Globus pallidus (tissue), 1 donor: ENCODE measurements at places on chromosomes 3 and 15.
A peak's percentile ranks its signal among the peaks of the same experiment; 100 is the strongest.

- no peak for DNase-seq
Observed at GRCh38 chr3:48584836-48585235, 10.3 kb downstream of the COL7A1 start.

GRCh38 chr3:183519891-183520290 is 35.6 kb downstream of the KLHL6 start:
- DNase-seq = no peak

DNA sequence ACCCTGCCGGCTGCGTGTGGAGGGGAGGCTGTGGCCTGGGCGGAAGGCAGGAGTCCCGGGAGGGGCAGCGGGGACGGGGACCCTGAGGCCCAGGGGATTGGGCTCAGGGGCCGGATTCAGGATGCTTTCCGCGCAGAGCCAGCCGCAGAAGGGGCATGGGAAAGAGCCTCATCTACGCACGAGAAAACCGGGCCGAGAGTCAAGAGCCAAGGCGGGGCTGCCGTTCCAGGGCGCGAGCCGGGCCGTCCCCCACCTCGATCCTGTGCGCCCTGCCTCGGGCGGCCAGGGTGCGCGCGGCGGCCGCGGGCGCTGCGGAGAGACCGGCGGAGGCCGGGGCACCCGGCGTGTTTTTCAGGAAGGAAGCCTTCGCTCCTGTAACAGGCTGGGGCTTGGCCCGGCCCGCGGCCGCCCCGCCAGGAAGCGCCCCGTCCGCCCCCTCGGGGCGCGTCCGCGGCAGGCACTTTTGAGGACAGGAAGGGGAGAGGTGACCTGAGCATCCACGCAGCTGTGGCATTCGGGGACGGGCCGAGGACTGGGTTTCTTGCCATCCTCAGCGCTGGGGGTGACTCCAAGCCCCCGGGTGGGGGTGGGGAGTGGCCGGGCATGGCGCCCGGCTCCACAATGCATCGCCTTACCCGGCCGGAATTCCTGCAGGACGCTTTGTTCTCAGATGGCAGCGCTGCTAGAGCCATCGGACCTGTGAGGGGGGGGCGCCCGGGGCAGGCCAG is 62.3 kb upstream of the GATA2 start:
- no peak for DNase-seq

GRCh38 chr3:130386604-130387263 is 41.3 kb downstream of the COL6A5 start:
- DNase-seq = no peak

GRCh38 chr3:178507507-178508442 is 28.5 kb upstream of the KCNMB2 start:
- DNase-seq = no peak

DNA sequence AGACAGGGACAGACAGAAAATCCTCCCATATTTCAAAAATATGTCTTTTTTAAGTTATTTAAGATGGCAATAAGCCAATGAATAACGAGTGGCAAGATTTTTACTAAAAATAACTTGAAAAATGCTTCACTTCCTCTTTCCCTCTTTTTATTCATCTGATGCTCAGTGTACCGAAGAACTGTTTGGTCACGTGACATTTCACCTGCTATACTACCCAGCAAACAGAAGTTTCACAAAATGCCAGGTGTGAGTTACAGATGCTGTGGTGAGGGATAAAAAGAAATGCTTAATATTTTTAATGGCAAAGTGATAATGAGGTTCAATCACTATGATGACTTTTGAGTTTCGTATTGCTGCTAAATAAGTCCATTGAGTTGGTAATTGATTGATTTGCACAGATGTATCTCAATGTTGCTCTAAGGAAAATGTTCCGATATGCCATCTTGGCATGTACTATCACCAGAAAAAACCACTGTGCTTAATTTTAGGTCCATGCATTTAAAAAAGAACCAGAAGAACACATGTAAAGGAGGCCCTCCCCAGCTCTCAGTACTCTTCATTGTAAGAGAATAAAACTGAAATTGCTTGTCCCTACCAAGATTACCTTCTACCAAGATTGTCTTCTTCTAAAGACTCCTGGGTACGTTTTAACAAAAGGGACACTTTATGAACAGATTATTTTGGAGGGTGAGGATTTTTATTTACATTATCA is 26.0 kb upstream of the SEC62 start:
- no peak for DNase-seq

DNA sequence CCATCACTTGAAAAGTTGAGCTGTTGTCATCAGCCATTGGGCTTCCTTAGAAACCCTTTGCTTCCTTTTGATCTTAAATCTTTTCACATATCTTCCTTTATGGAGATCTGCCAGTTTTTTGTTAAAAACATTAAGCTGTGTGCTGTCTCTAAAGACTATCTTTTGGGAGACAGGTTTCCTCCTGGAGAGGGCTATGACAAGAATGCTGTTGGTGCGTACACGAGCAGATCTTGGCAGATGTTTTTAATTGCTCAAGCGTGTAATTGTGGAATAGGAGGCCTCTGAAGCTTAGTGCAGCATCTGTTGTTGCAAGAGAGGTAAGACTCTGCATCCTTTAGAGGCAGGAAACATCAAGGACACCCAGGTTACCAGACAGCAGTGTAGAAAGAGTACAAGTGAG is 56.8 kb downstream of the PHLDB2 start:
- DNase-seq = no peak

- no peak for DNase-seq
Observed at GRCh38 chr3:111714305-111714704, 119.2 kb upstream of the ZBED2 start.

- no peak for DNase-seq
Observed at GRCh38 chr3:66395635-66396034, 105.2 kb downstream of the LRIG1 start.

DNA sequence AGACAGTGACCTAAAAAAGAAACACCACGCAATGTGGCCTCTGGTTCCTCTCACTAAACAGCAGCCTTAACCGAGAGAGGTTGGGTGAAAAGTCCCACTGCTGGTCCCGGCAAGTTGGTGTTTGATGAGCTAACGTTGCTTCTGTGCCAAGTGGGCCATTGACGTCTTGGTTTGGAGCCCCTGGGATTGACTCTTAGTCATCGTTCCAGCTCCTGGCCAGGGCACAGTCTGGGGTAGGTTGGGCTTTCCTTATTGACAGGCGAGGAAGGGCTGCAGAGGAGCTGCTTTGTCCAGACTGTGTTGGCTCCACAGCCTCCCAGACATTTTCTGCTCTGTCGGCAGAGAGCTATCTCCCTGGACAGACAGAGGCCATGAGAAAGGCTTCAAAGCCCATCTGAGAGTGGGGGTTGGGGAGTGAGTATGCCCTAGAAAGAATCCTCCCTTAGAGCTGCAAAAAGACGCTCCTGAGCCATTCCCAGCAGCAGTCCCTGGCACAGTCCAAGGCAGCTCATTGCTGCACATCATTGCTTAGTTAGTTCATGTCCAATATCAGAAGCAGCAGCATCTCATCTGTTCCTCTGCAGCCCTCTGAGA is 28.6 kb upstream of the C3orf80 start:
- no peak for DNase-seq

- no peak for DNase-seq
Observed at GRCh38 chr3:64824394-64824909, 136.7 kb upstream of the ADAMTS9 start.

- DNase-seq = no peak
Observed at GRCh38 chr3:193028258-193028657, 110.6 kb upstream of the MB21D2 start.

GRCh38 chr15:50873935-50874361 is 34.5 kb upstream of the AP4E1 start:
- DNase-seq = no peak

- DNase-seq = no peak
Observed at GRCh38 chr3:16460886-16461285, 52.6 kb downstream of the RFTN1 start.

DNA sequence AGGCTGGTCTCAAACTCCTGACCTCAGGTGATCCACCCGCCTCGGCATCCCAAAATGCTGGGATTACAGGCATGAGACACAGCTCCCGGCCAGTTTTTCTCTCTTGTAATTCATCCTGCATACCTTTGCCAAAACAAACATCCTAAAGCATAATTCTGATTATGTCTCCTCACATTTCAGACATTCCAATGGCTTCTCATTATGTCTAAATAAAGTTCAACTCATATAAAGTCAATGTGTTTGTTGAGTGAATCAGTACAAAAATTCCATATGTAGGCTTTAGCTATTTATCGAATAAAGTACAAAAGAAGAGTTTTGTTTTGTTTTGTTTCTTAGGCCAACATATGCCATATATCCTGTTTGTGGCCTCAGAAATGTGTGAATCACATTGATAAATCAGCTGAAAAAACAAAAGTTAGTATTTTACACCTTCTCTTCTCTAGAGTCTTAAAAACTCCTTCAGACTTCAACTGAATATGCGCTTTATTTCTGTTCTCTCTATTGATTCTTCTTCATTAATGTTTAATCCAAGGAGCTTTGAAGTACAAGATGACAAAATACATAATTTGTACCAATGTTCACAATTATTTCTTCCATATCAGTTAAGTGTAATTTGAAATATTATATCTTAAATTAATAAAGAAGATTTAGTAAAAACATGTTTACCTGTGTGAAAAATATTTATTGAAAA is 165.8 kb downstream of the MECOM start:
- no peak for DNase-seq

- DNase-seq = no peak
Observed at GRCh38 chr3:151301787-151302186, 14.8 kb downstream of the GPR87 start.

GRCh38 chr3:49831341-49831740 is 17.6 kb upstream of the UBA7 start:
- DNase-seq = no peak

DNA sequence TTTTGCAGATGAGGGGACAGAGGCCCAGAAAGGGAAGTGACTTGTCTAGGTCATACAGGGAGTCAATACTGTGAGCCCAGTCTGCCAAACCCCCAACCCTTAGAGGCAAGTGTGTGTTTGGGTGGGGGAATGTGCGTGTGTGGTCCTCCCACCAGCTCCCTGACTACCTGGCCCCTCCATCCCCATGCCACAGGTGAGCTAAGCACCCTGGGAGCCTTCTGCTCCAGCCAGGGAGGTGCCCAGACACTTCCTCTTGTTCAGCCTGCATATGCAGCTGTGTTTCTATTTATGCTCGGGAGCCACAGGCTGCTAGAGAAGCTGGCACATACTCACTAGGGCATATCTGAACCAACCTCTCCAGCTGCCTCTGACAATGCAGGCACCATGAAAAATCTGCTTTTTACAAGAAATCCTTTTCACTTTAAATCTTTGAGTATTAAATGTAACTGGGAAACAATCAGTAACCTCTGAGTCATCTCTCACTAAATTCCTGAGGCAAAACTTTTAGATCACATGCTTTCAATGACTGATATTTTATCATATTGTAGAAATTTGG is 20.7 kb downstream of the TBC1D2B start:
- DNase-seq = peak; percentile 46

DNA sequence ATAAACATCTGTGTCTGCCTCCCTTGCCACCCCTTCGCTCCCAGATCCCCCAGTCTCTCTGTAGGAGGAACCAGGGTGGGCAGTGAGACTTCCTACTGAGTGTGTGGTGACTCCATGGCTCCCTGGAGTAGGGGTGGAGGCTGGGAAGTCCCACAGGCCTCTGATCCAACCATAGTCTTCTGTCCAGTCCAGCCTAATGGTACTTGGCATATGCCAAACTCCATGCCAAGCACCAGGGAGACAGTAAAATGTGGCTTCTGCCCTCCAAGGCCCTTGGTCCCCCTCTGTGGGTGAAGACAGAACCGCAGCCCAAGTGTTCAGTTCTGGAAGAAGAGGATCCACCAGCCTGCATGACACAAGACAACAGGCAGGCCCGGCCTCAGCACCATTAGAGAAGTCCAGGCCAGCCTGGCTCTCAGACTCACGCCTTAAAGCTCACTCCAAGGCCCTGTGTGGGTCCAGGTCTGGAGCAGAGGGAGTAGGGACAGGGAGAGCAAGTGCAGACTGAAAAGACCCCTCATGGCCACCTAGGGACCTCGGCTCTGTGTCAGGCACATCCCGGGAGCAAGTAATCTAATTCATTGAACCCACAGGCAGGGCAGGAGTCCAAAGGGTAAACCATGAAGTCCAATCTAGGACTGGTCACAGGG is 112.7 kb downstream of the ETFA start:
- no peak for DNase-seq

GRCh38 chr15:40545457-40545856 is 19.4 kb downstream of the CCDC32 start:
- no peak for DNase-seq
